ENCODE measurements at places on chromosomes 7 and 10.

DNA sequence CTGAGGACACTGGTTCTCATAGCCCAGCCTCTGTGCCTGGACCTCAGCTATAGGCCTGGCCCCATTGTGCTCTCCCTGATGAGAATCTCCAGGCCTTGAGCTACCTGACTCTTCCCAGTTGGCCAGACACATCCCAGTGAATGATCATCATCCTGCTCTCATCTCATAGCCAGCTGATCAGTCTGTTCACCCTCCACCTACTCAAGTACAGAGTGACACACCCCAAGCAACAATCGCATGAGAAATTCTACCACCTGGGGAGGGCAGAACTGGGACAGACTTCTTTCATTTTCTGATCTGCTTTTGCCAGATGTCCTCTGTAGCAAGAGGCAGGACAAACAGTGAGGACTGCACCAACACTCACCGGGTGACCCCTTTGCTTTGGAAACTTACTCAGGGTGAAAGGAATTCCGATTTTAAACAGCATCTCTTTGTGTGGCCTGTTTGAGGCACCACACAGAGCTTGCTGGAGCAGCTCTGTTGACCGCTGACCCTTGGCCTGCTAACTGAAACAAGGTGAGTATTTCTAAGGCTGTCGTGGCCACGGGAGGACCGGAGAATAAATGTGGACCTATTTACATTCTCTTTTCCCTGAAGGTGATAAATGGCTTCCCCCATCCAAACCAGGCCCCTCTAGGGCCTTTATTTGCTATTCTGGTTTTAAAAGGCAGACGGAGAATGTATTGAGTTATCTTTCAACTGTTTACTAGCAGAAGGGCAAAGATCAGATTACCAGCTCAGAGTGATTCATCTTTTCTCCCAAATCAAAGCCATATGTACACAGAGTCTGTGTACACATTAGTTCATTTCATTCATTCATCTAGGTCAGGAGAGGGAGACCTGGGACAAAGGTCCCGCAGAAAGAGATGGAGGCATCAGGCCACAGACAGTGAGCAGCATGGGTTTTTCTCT lies 181.4 kb upstream of the TNS3 start:
- DNase-seq = no peak

GRCh38 chr10:22250897-22251660 lies 33.3 kb upstream of the EBLN1 start:
- DNase-seq = peak; percentile 38

DNA sequence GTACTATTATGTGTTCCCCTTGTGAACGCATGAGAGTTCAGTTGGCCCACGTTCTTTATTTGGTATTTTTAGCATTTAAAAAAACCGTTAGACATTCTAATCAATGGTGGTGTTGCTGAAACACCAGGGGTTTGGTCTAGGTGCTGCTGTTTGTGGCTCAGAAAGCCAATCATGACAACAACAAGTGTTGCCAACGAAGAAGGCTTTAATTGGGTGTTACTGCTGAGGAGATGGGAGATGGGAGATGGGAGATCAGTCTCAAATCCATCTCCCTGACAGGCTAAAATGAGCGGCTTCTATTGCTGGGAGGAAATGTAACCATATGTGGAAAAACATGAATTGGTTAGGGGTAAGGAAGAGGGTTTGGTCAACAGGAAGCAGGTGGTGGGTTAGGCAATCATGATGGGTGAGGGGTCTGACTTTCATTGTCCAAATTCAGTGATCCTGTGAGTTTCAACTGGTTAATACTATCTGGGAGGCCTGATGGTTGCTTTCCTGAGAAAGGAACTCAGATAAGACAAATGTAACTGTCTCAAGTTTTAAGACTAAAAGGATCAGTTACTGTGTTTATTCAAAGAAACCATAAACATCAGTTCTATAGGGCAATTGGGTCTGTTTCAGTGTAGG lies 4.6 kb upstream of the ZNF425 start:
- no peak for DNase-seq

DNA sequence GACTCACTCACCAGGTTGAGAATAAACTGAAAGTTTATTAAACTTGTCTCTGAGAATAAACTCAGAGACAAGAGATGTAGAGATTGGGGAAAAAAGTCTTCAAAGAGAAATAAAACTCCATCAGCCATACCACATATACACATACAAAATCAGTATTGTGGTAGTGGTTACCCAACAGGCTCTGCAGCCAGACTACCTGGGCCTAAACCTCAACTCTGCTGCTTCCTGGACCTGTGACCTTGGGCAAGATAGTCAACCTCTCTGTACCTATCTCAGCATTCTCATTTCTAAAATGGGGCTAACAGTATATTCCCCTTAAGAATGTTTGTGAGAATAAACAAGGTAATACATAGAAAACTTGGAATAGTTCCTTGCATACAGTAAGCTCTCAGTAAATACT lies 15.3 kb downstream of the TPK1 start:
- no peak for DNase-seq

- peak; percentile 86 for DNase-seq
Observed at GRCh38 chr10:79067241-79068202, 1.2 kb upstream of the ZMIZ1 start.

DNA sequence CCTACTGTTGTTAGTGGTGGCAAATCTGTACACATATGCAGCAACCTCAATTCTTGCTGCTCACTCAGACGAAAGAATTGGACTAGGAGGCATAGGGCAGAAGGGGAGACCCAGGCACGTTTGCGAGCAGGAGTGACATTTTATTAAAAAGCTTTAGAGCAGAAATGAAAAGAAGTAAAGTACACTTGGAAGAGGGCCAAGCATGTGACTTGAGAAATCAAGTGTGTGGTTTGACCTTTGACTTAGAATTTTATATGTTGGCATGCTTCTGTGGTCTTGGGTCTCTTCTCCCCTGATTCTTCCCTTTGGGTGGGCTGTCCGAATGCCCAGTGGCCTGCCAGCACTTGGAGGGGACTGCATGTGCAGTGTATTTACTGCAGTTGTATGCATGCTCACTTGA lies 205.5 kb upstream of the SEMA3D start:
- no peak for DNase-seq

- no peak for DNase-seq
Observed at GRCh38 chr7:3927446-3928110, 626.5 kb downstream of the SDK1 start.

DNA sequence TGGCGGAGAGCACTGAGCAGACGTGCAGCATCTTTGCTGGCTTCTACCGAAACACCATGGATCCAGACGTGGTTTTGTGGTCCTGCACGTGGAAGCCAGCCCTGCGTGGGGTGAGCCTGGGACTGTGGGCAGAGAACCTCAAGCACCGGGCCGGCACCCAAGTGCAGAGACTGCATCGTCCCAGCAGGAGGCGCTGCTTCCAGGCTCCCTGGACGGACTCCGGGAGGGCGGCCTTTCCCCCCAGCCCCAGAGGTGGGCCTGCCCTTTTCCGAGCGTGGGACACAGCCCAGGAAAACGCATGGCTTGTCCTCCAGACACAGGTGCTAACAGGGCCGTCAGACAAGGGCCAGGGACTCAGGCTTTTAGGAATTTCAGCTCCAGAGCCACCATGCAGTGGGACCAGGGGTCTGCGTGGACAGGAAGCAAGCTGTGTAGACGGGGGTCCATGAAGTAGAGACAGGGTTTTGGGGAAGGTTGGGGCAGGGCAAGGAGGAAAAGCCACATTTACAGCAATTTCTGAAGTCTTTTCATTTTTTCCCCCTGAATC lies 303.9 kb downstream of the WDR37 start:
- DNase-seq = no peak

DNA sequence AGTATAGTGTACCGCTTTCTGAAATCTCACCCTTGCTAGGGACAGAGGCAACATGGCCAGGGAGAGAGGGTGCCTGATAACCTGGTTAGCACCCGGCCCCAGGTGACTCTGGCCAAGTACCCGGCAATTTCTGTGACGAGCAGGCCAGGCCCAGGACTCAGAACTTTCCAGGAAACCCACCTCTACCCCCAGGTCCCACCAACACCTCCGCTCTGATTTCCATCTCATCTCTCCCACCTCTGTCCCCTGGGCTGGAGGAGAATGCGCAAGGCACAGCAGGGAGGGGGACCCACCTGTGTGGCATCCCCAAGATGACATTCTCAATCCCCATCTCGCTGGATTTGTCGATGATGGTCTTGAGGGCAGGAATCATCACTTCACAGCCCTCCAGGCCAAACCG lies 11.6 kb downstream of the OGDHL start:
- DNase-seq = no peak

GRCh38 chr10:51007781-51008180 lies 66.5 kb upstream of the PRKG1 start:
- no peak for DNase-seq

DNA sequence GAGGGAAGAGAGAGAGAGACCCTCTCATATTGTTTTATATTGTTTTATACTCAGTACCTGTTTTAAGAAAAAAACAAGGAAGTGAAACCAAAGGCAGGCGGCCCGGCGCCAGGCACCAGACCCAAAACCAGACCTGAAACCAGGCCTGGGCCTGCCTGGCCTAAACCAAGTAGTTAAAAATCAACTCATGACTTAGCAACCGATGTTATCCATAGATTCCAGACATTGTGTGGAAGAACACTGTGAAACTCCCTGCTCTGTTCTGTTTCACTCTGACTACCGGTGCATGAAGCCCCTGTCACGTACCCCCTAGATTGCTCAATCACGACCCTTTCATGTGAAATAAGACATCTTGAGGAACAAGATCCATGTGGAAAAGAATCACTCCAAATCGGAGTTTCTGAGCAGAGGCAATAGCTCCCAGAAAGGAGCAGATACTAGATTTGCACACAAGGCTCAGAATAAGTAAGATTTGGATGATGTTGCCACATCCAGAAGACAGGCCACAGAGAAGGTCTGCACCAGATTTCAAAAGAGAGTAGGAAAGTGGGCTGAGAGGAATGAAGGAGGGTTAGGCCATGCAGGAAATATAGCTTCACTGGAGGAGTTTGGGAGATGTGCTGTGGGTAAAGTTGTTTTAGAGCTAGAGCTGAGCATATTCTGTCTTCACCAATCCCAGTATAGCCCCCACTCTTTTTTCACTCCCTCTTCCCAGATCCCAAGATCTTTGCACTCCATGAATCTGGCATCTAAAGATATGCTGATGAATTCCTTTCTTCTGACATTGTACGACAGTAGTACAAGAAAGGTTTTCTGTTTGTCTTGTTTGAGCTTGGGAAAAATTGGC lies 8.8 kb upstream of the ZNF248 start:
- no peak for DNase-seq

DNA sequence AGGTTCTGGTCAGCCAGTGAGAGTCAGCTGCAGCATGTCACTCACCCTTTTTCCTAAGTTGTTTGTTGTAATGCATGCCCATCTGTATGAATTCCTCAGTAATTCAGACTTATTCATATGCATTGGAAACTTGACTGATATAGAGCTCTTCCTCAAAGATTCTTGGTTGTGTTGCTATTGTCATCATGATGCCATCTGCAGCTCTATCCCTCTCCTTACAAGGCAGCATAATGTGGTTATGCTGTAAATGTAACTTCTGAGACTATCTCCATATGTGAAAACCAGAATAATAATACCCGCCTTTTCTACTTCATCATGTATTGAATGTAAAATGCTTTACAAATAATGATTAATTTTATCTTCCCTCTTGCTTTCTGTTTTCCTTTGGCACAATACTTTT lies 252.6 kb upstream of the MTPN start:
- no peak for DNase-seq

GRCh38 chr10:121791761-121792160 lies 136.1 kb downstream of the ATE1 start:
- DNase-seq = no peak

DNA sequence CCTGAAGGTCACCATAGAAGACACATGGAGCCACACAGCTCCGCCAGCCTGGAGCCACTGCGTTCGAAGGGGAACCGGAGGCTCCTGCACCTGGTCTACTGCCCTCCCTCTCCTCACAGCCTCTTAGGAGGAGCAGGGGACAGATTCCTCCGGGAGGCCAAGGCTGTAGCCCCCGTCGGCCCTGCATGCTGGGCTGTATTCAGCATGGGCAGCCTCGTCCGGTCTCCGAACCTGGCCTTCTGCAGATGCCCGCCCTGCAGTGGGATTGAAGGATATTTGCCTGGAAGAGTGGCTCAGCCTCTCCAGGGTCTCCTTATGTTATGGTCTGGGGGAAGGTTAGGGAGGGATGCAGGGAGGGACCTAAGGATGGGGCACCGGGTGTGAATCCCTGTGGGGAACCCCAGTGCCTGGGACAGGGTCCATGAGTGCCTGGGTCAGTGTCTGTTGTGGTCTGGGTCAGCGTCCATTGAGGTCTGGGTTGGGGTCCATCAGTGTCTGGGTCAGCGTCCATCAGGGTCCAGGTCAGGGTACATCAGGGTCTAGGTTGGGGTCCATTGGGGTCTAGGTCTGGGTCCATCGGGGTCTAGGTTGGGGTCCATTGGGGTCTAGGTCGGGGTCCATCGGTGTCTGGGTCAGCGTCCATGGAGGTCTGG lies 13.0 kb upstream of the SCART1 start:
- DNase-seq = no peak

GRCh38 chr7:84291756-84292155 lies 97.2 kb upstream of the SEMA3A start:
- DNase-seq = no peak

DNA sequence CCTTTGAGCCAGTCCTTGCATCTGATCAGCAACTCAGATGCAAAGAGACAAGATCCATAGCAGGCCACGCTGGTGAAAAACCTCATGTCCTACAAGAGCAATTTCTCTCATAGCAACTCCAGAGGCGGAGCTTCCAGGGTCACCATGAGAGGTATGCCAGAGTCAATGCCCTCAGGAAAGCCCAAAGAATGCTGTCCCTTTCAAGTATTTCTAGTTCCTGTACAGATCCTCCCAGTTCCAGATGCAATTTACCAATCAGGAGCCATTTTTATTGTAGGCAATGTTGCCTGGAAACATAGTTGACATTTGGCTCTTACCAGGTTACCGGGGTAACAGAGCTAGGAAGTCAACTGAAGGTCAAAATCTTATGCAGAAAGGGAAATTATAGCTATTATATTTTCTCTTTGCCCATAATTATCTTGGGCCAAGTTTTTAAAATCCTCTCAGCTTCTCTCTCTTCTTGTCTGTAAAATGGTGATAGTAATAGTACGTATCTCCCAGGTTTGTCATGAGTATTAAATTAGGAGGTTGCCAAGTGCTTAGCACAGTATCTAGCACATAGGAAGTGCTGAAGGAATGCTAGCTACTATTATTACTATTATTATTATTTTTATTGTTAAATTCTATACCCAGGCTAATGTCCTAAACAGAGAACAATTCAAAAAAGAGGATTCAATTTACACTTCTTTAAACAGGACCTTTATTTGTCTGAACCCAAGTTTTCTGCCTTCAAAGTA lies 46.3 kb upstream of the TM9SF3 start:
- DNase-seq = no peak

GRCh38 chr10:55397777-55398496 lies 596.9 kb upstream of the PCDH15 start:
- DNase-seq = no peak

GRCh38 chr7:105648561-105649401 lies 67.5 kb upstream of the EFCAB10 start:
- DNase-seq = no peak

- DNase-seq = no peak
Observed at GRCh38 chr10:74135452-74135851, 15.2 kb downstream of the AP3M1 start.

GRCh38 chr7:33054261-33054964 lies 8.2 kb downstream of the NT5C3A start:
- no peak for DNase-seq
